GM12878 (cell line): ENCODE measurements at places on chromosomes 11 and 22. TPM values are rescaled to one million over a fixed set of nuclear protein-coding genes. Genes with fewer than 3 reads are reported as not detected.

- H3K27ac ChIP-seq: no peak overlapping the region
- DNase-seq: no peak
- H3K27me3 ChIP-seq: no peaks in the 10 kb centered on the region
- no peak overlapping the region for H3K4me3 ChIP-seq
- no peaks in the 10 kb centered on the region for H3K4me1 ChIP-seq
- H3K36me3 ChIP-seq: no peaks in the 10 kb centered on the region
Observed at GRCh38 chr22:47862394-47862793, 1099.9 kb downstream of the TBC1D22A start.

Gene ACTN3
- total RNA-seq: 0.36 and 0.40 TPM in 2 replicates

DNA sequence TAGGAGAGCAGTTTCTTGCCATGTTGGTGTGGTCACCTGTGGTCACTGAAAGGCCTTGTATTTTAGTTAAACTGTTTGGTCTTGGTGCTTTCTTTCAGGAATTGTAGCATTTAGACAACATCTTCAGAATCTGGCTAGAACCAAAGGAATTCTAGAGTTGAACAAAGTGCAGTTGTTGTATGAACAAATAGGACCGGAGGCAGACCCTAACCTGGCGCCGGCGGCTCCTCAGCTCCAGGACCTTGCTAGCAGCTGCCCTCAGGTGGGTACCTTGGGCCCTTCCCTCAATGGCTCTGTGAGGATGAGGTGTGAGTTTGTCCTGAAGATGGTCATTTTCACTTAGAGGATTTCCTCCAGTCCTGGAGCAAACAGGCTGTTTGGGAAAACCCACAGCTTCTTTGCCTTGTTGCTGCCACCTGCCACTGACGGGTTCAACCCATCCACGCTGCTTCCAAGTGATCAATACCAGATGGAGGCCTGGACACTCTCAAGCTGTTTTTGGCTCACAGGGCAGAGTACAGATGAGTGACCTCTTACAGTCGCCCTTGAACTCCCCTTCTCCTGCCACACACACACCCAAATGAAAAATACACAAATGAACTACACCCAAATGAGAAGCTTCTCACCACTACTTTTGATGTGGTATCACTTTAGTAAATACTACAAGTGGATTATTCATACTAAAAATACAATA lies 45.2 kb downstream of the PPP2R1B start:
- peaks cover 16% of the 10 kb centered on the region for H3K36me3 ChIP-seq
- H3K4me3 ChIP-seq: no peak overlapping the region
- no peak for DNase-seq
- no peaks in the 10 kb centered on the region for H3K4me1 ChIP-seq
- H3K27me3 ChIP-seq: no peaks in the 10 kb centered on the region
- no peak overlapping the region for H3K27ac ChIP-seq

DNA sequence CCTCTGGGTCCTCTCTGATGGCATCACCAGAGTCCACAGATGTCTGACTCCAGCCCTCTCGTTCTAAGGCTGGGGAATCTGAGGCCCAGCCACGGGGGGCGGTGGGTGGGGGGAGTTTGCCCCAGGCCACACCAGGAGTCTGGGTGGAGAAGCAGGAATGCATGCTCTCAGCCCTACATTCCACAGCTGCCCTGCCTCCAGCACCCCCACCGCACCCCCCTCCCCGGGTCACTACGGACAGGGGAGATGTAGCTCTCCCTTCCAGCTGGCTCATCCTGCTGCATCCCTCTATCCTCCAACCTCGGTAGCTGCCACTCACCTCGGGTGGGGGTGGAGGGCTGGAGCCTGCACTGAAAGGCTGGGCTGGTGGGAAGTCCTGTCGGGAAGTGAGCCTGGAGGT lies 2.3 kb upstream of the PVALB start:
- no peaks in the 10 kb centered on the region for H3K4me1 ChIP-seq
- H3K36me3 ChIP-seq: no peaks in the 10 kb centered on the region
- no peak for DNase-seq
- no peak overlapping the region for H3K4me3 ChIP-seq

DNA sequence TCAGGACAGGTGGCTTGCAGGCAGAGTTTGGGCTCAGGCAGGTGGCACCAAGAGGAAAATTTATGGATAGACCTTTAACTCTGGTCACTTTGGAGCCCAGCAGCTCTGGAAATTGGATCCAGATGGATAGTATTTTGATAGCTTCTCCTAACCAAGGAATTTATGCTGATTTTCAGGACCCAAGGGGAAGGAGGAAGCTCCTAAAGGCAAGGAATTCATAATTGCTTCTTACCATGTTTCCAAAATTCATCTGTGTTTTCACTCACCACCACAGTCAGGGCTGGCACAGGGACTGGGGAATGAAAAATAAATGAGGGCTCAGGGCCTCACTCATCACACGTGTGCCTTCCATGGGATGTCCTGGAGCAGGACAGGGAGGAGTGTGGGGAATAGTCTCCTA lies 317.8 kb downstream of the ST3GAL4 start:
- H3K4me1 ChIP-seq: no peaks in the 10 kb centered on the region
- no peak overlapping the region for H3K4me3 ChIP-seq
- no peaks in the 10 kb centered on the region for H3K36me3 ChIP-seq
- no peak for DNase-seq
- H3K27ac ChIP-seq: no peak overlapping the region
- H3K27me3 ChIP-seq: peaks cover 1% of the 10 kb centered on the region

DNA sequence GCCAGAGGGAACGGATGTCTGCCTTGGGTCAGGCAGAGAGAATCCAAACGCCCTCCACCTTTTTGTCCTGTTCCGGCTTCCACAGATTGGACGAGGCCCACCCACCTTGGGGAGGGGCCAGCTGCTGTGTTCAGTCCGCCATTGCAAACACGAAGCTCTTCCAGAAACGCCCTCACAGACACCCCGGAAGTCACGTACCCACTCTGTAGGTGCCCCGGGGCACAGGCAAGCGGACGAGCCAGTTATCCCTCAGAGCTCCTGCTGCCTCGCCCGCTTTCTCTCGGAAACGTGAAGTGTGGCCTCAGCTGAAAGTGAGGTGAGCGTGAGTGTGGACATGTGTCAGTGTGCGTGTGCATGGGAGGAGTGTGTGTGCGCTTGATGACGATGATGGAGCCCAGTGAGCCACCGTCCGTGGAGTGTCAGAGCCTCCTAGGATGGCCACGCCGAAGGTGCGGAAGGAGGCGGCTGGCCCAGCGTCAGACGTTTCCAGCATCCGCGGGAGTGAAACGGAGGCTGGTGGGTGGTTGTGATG lies 869.2 kb downstream of the TBC1D22A start:
- H3K4me1 ChIP-seq: no peaks in the 10 kb centered on the region
- DNase-seq: no peak
- no peaks in the 10 kb centered on the region for H3K36me3 ChIP-seq
- H3K4me3 ChIP-seq: no peak overlapping the region
- H3K27ac ChIP-seq: no peak overlapping the region

GRCh38 chr11:79419120-79419519 lies 21.7 kb downstream of the TENM4 start:
- no peaks in the 10 kb centered on the region for H3K4me1 ChIP-seq
- no peaks in the 10 kb centered on the region; the same call in 1 of the 2 replicates for H3K27me3 ChIP-seq
- no peak overlapping the region for H3K4me3 ChIP-seq
- H3K27ac ChIP-seq: no peak overlapping the region
- H3K36me3 ChIP-seq: no peaks in the 10 kb centered on the region

Gene RHOD
- total RNA-seq: 2.2 and 2.6 TPM in 2 replicates

Gene ZFTA
- total RNA-seq: 7.3 and 7.9 TPM in 2 replicates

DNA sequence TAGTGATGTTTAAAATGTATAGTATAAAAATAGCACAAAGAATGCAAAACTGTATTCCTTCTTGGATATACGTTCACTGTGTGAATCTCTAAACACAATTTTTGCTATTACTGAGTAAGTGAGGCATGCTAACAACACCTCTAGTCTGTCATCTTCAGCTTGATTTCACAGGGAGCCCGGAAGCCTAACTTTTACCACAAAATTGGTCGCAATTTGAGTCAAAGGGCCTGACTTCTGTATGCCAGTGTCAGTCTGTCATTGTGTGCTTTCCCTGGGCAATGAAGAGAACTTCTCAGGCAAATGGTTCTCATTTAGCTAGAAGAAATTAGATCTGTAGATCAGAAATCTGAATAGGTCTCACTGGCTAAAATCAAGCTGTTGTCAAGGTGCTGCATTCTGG lies 1059.5 kb downstream of the FAM181B start:
- no peaks in the 10 kb centered on the region for H3K27me3 ChIP-seq
- no peaks in the 10 kb centered on the region for H3K4me1 ChIP-seq
- no peaks in the 10 kb centered on the region for H3K36me3 ChIP-seq
- no peak overlapping the region for H3K4me3 ChIP-seq
- no peak overlapping the region for H3K27ac ChIP-seq
- no peak for DNase-seq

Gene POU2AF2
- not detected in 2 replicates for total RNA-seq

DNA sequence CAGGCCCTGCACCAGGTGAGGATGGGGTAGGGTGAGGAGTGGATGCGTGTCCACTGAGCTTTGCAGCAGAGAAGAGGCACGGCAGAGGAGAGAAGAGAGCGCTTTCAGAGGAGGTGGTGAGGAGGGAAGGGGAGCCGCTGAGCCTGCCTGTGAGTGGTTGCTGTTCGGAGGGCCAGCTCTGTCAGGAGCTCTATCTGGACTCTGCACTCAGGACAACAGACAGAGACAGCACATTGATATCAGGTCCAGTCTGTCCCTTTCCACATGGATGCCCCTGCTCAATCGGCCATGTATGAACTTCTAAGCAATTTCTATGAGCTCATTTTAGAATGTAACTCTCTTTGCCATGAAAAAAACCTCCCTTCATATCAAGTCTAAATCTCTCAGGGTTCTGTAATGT lies 158.6 kb downstream of the KIRREL3 start:
- H3K36me3 ChIP-seq: no peaks in the 10 kb centered on the region
- H3K4me1 ChIP-seq: no peaks in the 10 kb centered on the region
- H3K27ac ChIP-seq: no peak overlapping the region
- no peak overlapping the region for H3K4me3 ChIP-seq
- peaks cover 3% of the 10 kb centered on the region for H3K27me3 ChIP-seq

- H3K27ac ChIP-seq: no peak overlapping the region
- no peaks in the 10 kb centered on the region for H3K27me3 ChIP-seq
- no peak overlapping the region for H3K4me3 ChIP-seq
- H3K4me1 ChIP-seq: no peaks in the 10 kb centered on the region
Observed at GRCh38 chr11:71164186-71164585, 88.2 kb downstream of the SHANK2 start.

Gene CRY2
- 13.9 and 14.7 TPM in 2 replicates for total RNA-seq

- no peaks in the 10 kb centered on the region for H3K27me3 ChIP-seq
- no peak overlapping the region for H3K27ac ChIP-seq
- H3K4me3 ChIP-seq: no peak overlapping the region
- no peaks in the 10 kb centered on the region for H3K4me1 ChIP-seq
- no peaks in the 10 kb centered on the region for H3K36me3 ChIP-seq
Observed at GRCh38 chr22:49699476-49699875, 128.2 kb downstream of the BRD1 start.

DNA sequence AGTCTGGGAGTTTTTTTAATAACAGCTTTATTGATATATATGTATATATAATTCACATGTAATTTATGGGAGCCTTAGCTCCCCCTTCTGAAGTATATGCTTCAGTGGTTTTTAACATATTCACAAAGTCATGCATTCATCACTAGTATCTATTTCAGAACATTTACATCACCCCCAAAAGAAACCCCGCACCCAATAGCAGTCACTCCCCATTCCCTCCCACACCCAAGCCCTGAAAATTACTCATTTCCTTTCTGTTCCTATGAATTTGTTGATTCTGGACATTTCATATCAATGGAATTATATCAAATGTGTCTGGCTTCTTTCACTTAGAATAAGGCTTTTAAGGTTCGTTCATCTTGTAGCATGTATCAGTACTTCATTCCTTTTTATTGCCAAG lies 35.6 kb upstream of the SYT7 start:
- no peaks in the 10 kb centered on the region for H3K36me3 ChIP-seq
- DNase-seq: no peak
- no peak overlapping the region for H3K4me3 ChIP-seq
- no peak overlapping the region for H3K27ac ChIP-seq
- H3K27me3 ChIP-seq: no peaks in the 10 kb centered on the region; the same call in 1 of the 2 replicates
- H3K4me1 ChIP-seq: no peaks in the 10 kb centered on the region

GRCh38 chr11:13102513-13102840 lies 93.4 kb downstream of the RASSF10 start:
- H3K27ac ChIP-seq: no peak overlapping the region
- H3K27me3 ChIP-seq: no peaks in the 10 kb centered on the region
- no peak overlapping the region for H3K4me3 ChIP-seq
- DNase-seq: no peak

DNA sequence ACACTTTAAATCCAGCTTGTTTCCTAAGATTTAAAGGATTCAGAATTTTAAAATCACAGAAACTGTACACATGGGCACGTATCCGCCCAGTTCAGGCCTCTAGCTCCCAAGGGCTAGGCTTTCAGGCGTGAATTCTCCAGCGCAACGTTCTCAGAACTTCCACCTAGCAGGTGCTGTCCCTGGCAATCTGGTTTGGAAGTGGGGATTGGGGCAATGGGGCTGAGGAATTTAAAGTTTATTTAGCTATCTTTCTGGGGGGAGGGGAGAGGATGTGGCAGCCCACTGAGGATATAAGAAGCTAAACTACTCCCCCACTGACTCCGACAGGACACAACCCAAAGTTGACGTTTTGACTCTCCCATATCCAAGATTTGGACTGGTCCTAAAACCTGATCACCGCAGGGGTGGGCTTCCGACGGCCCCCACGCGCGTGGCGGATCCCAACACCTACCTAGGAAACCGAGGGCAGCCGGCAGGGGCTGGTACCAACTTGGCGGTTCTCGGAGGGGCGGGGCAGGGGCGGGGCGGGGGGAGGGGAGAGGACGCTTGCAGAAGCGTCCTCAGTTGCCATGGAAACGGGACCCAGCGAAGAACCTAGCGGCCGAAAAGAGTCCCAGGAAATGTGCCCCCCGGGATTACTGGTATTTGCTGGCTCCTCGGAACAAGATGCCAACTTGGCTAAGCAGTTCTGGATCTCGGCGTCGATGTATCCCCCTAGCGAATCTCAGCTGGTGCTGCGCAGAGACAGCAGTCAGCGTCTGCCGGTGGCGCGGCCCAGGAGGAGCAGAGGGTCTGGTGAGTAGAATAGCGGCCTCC lies at the start of gene HOATZ:
TSS of gene HOATZ (plus strand) at position 563 of the 816 bp plus-strand sequence. CDS start at position 570, 7 bp downstream.
- no peaks in the 10 kb centered on the region for H3K4me1 ChIP-seq
- H3K27ac ChIP-seq: no peak within 1 kb of the TSS
- peaks cover 10% of the 10 kb centered on the region; the same call in 1 of the 2 replicates for H3K27me3 ChIP-seq
- no peak within 1 kb of the TSS for H3K4me3 ChIP-seq

Gene TMEM45B
- 0.13 TPM in 1 of 2 replicates, not detected in the other for total RNA-seq

Gene OR52R1
- total RNA-seq: not detected in 2 replicates

- peaks cover 13% of the 10 kb centered on the region; the same call in 1 of the 2 replicates for H3K27me3 ChIP-seq
- no peak overlapping the region for H3K4me3 ChIP-seq
- H3K27ac ChIP-seq: no peak overlapping the region
- no peaks in the 10 kb centered on the region for H3K36me3 ChIP-seq
- H3K4me1 ChIP-seq: no peaks in the 10 kb centered on the region
Observed at GRCh38 chr11:125345421-125346178, 150.5 kb downstream of the FEZ1 start.

Gene TMPRSS13
- total RNA-seq: 0.46 and 0.66 TPM in 2 replicates
